ENCODE measurements at places on chromosomes 6 and 20.

GRCh38 chr20:35226884-35227681, 593 bp downstream of the MMP24 start:
- peak; percentile 54 for DNase-seq

DNA sequence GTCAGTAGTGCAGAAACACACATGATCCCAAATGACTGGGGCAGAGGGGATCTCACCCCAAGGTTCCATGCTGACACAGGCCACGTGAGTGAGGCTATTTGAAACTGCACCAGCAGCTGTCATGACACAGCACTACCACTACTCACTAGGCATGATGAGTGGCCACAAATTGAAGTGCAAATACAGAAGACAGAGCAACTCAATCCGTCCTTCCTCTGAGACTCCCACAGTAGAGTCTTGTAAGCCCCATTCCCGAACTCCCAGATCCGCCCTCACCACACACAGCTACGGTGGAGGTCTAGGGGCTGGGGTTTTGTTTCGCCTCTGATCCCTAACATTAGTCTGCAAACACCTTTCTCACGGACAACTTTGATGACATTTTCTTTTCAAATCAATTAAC, 113.3 kb upstream of the NUP153 start:
- DNase-seq, result no peak

GRCh38 chr20:10790013-10790412, 116.2 kb upstream of the JAG1 start:
- DNase-seq, result peak; percentile 8

GRCh38 chr20:35661908-35662307, 2.8 kb downstream of the CPNE1 start:
- DNase-seq, result no peak

DNA sequence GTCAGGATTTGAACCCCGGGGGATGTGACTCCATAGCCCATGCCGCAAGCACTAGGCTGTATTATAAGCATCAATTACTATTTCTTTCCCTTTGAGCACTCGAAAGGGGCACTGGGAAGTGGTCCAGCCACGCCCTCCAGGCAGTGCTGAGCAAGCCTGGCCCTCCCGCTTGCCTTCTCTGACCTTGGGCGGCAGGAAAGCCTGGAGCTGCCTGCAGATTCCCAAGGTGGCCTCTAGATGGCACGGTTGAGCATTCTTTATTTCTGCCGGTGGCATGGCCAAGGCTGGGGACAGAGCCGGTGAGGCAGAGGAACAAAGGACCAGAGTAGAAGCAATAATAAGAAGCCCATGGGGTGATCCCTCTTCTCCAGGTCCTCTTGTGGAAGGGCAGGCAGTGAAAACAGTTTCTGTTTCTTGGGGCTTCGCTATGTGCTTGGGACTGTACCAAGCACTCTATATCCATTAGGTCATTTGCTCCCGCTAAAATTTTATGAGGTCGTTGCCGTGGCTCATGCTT, 32.0 kb downstream of the ARHGAP40 start:
- DNase-seq, result peak; percentile 82

DNA sequence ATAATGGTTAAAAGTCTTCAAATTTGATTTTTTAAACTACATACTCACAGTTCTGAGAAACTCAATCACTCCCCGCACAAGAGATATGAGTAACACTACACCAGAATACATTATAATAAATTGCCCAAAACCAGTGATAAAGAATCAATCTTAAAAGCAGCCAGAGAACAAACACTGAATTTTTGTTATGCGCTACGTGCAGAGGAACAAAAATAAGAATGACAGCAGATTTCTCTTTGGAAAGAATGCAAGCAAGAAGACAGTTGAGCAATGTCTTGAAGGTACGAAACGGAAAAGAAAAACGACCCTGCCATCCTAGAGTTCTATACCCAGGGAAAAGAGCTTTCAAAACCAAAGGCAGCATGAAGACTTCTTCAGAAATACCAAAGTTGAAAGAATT, 216.7 kb downstream of the TTLL2 start:
- DNase-seq, result no peak

GRCh38 chr6:6747371-6747770, 158.9 kb downstream of the LY86 start:
- no peak for DNase-seq

Measured in trophoblast cell (in vitro differentiated cells and primary cell).